ENCODE measurements at places on chromosomes 6 and 20.

DNA sequence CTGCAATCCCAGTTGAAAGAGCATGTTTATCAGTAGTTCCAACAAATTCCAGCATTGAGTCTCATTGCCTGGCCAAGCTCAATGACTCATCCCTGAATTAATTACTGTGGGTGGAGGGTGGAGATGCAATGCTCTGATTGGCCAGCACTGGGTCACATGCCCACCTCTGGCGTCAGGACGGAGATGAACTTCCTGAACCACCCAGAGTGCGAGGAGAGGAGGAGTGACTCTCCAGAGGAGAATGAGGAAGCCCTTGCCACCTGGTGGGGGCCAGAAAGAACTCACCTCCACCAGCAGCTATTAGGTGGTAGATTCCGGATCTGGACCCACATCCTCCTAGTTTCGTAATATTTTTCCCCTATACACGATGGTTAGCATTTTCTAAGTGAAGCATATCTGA is 283.9 kb downstream of the TBC1D7 start:
- DNase-seq, result no peak

GRCh38 chr6:41209547-41210320 is 8.8 kb upstream of the TREML2 start:
- no peak for DNase-seq

GRCh38 chr6:30037182-30037788 is 23.8 kb upstream of the POLR1H start:
- DNase-seq, result no peak

DNA sequence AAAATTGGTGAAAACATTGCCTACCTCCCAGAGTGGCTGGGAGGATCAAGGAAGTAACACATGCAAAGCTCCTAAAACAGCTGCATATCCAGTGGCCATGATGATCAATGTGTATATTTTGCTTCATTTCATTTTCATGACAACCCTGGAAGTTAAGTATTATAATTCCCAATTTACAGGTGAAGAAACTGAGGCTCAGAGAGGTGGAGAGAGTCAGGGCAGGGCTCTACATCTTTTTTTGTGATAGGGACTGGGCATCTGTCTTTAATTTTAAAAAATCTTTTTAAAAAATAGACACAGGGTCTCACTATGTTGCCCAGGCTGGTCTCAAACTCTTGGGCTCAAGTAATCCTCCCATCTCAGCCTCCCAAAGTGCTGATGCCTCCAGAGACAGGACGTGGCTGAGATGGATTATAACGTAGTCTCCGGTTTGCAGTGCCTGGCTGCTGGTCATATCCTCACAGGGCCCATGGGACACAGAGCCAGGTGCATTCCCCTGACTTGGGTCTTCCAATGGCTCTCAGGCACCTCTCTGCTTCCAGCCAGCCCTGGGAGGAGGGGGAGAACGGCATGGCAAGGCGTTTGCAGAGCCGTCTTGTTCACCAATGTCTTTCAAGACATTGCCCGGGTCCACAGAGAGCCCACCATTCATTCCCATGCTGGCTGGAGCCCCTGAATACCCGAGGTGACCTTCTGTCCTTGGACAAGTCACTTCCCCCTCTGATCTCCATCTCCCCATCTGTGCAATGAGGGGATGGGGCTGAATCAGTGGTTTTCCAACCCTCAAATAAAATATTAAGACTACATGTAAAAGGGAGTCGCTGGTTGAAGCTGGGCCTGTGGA is 38.3 kb downstream of the HNF4A start:
- no peak for DNase-seq

- no peak for DNase-seq
Measured at GRCh38 chr6:13512900-13513299, 25.5 kb upstream of the GFOD1 start.

DNA sequence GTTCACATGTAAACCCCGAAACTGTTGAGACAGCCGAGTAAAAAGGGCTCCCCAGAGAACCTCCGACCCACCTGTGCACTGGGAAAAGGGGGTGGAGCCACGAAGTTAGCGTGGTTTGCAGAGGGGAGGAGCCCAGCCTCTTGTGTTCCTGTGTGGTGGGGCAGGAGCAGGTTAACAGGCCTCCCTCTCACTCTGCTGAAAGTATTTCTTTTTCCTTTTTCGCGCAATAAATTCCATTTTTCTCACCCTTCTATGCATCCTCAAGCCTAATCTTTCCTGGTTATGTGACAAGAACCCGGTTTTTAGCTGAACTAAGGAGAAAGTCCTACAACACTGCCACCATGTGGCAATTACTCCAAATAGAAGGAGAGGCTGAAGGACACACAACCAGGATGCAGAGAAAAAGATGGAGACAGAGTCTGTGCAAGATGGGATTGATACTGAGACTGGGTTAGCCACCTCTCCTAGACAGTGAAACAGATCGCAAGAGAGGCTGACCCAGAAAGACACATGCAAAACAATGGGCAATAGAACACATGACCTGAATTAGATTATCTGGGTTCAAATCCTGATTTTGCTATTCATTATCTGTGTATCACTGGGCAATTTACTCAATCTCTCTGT is 168.7 kb upstream of the PRSS16 start:
- DNase-seq, result no peak

DNA sequence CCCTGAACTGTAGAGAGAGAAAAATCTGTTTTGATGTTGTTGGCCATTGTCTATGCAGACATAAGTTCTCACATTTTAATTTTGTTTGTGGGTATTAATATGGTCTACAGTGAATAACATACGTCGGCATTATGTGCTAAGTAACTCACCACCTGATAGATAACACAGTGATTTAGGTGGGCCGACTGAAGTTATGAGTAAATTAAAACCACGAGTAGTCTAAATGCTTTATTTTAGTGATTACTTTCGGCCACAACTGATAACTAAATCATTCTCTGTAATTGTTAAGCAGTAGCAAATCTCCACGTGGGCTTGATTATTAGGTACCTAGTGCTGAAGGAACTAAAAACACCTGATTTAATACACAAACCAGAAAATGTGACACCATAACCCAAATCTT is 1.1 kb downstream of the DOP1A start:
- DNase-seq, result no peak

- DNase-seq, result no peak
Measured at GRCh38 chr20:3323398-3323797, 84.1 kb downstream of the DNAAF9 start.

DNA sequence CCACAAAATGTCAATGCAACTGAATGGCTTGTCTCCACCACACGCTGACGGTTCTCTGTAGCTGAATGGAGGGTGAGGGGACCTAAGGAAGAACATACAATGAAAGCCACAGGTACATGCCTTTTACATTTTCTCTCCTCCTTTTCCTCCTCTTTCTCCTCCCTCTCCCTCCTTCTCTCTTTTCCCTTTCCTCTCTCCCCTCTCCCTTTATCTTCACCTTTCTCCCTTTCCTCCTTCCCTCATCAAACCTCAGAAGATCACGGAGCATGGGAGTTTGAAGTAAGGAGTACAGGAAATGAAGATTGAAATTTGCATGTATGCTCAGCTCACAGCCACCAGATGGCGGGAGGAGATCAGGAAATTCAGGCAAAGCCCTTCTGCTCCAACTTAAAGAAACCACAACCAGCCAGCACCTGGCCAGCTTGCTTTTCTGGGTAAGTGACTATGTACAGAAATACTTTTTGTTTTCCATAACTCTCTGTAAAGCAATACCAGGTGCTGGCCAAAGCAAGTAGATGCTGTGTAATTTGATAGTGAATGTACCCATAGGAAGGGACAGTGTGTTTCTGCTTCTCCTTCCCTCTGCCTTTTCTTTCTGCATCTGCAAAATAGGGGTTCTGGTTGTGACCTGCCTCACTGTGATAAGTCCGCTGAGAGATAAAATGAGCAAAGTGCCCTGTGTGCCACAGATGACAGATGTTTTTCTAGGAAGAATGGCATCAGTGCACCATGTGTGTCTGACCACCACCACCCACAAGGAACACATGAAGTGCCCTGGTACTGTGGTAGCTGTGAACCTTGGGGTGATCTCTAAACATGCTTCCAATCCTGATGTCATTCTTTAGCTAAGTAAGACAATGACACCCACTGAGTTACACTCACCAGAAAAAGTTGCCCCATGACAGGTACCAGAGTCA is 18.6 kb upstream of the FOXO3 start:
- no peak for DNase-seq

DNA sequence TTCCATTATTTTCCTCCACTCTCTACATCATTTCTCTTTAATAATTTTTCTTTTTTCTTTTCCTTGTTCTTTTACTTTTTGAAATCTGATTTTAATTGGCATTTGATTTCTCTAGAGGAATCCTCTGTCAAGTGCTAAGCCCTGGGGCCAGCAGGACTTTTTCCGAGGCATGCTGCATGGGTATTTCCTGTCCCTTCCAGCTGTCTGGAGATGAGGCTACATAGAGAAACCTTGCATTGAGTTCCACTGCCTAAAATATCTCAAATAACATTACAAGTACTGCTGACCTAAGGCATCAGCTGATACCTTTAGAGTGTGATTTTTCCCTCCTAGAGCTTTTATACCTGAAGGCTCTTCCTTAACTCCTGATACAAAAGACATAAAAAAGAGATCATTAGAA is 6.2 kb downstream of the RNF217 start:
- no peak for DNase-seq

Data from esophagus squamous epithelium (tissue), 5 donors.